ENCODE measurements at places on chromosomes 1 and 21. TPM values are rescaled to one million over a fixed set of nuclear protein-coding genes. Genes with fewer than 3 reads are reported as not detected.

DNA sequence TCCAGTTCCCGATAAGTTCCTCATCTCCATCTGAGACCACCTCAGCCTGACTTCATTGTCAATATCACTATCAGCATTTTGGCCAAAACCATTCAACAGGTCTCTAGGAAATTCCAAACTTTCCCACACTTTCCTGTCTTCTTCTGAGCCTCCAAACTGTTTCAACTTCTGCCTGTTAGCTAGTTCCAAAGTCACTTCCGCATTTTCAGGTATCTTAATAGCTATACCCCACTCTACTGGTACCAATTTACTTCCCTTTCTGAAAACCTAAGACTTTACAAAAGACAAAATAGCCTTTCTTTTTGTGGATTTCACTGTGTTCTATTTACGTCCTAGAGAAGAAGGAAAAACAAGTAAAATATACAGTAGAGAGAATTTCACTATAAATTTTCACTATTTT, 147.0 kb upstream of the FMN2 start:
- DNase-seq = no peak

The VWA1 gene
- total RNA-seq = 5.0 TPM

The TDRD5 gene
- total RNA-seq = 0.10 TPM

The SYCP1 gene
- total RNA-seq = not detected

The FCGR3B gene
- not detected for total RNA-seq

- no peak for DNase-seq
These were observed 671 bp downstream of the KIF26B start for GRCh38 chr1:245155272-245156040.

DNA sequence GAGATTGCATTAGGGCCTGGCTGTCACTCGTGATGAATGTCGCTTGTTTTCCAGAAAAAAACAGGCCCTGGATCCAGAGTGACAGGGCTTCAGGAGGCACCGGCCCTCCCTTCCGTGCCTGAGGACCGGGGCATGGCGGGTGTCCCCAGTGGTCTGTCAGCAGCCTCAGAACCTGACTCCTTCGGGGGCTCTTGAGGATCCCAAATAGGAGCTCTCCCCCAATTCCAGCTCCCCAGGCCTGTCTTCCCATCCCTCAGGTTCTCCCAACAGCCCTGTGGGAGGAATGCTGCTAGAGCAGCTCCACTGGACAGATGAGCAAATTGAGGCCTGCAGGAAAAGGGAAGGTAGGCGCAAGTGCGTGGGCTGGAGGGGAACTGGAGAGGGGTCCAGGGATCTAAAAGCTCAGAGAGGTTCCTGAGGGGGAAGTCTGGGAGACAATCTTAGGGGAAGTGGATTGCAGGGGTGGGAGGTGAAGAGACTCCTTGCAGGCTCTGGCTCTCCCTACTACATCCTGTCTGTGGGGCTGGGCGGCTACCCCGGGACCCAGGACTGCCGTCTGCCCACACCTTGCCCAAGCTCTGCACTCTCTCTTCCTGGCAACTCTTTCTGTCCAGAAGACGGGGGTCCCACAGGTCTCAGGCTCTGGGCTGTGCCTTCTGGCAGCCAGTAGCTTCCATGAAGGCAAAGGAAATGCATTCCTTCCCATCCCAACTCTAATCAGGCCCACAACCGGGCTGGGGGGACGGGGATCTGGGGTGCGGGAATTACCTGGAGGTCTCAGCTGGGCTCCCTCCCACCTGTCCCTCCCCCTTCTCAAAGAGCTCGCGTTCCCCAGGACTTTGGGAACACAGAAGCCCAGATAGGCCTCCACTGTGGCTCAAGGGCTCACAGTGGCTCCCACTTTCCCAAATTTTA, 105.7 kb upstream of the CASZ1 start:
- no peak for DNase-seq

GRCh38 chr21:45651921-45652320, 8.4 kb downstream of the PCBP3 start:
- DNase-seq = no peak

DNA sequence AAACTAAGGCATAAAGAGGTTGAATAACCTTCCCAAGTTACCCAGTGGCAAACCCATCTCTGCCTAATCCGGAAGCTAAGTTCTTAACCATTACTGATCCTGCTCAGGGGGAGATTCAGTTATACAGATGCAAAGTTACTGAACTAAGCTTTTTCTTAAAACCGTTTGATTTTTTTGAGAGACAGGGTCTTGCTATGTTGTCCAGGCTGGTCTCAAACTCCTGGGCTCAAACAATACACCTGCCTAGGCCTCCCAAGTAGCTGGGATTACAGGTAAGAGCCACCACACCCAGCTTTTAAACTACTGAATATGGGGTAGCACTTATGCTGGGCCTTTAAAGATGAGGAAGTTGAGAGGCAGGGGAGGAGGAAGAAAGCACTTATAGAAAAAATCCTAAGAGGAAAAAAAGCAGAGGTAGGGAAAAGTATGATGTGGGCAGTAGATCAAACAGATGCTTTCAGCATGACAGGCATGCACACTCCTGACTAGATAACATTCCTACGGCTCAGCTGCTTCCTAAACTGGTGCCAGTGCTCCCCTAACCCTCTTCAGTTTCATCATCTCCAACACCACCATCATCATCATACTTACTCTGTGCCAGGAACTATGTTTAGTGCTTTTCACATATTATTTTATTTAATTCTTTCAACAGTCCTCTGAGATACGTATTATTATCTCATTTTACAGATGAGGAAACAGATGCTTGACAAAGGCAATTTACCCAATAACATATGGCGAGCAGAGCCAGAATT, 5.8 kb downstream of the PAFAH2 start:
- DNase-seq = no peak

DNA sequence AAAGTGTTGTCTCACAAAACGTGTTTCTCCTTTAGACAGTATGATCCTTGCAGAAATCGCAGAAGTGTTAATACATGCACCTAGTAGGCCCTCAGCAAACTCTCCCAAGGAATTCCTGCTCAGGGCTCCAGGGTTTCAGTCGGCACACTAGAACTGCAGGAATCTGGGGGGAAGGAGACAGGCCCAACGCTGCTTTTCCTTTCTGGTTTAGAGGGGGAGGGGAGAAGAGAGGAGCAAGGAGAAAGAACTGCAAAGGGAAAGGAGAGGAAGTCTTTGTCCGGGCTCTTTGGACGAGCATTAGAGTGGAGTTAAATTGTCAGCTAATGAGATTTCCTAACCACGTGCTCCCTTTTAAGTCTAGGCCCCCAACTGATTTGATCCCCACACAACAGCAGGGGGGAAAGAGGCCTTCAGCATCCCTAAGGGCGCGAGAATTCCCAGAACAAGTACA, 103.7 kb upstream of the SOD1 start:
- no peak for DNase-seq

The AIRE gene
- total RNA-seq = not detected

GRCh38 chr1:156511644-156512043, 11.1 kb upstream of the MEF2D start:
- no peak for DNase-seq

DNA sequence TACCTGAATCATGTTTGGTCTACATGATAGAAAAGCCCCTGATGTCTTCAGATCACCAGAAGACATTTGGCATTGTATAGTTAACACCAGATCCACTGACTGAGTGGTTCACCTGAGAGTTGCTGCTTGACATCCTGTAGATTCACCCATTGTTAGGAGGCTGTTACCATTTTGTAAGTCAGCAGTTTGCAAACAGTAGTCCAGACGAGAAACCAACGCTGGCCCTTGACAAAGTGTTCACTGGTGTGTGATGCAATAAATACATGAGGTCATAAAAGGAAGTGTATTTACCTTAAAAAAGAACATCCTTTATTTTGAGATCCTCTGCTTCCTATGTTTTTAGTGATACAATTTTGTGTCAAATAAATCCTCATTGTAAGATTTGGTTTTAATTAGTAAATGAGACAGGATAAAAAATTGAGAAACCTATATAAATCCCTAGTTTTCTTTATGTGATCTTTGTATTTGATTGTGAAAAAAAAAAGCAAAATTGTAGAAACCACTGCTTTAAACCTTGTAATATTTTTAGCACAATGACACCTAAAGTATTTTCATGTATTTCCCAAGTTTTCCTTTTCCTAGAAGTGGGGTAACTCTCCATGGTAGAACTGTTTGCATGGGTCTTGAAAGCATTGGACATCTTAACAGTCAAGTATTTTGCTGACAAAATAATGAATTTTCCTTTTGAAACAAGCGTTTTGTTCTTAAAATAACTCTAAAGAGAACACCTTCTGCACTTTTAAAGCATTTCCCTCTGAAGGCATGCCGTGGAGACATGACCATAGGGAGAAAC, 204.3 kb downstream of the FGGY start:
- DNase-seq = no peak

The DPT gene
- total RNA-seq = not detected

GRCh38 chr1:240936911-240937668, 325.1 kb upstream of the GREM2 start:
- DNase-seq = no peak

- no peak for DNase-seq
These were observed 5.6 kb downstream of the PTPRF start for GRCh38 chr1:43536196-43536863.

DNA sequence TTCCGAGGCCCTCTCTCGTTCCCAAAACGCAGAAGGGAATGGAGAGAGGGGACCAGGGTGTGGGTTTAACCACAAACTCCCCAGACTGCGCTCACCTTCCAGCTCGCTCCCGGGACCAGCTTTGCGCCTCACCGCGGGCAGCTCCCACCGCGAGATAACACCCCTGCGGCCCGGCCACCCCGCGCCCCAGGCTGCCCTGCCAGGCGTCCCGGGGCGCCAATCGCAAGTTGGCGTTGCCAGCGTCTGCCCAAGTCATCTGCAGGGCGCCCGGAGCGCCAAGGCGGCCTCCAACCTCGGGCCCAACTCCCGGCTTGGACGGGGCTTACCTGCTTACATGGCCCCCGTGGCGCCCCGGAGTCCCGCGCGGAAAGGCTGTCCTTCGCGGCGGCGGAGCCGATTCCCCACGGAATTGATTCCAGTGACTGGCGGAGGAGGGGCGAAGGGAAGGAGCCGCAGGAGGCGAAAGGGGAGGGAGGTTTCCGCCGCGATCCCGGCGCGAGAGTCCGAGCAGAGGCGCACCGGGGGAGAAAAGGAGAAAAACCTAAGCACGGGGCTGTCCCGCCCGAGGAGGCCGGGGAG, 456 bp downstream of the PTPN14 start:
- peak; percentile 40 for DNase-seq

DNA sequence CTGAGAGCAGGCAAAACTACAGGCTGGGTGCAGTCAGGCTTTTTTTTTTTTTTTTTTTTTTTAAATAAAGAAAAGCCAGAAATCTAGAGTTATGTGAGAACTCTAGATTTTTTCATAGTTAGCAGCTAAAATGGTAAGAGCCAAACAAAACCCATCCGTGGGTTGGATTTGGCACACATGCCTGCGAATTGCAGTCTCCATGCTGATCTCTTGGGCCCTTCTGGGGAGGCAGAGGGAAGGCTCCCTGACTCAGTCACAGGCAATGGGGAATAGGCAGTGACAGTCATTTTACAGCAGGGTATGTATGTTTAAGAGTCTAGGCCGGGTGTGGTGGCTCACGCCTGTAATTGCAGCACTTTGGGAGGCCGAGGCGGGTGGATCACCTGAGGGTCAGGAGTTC, 2.6 kb downstream of the TXLNA start:
- no peak for DNase-seq

The TRIM17 gene
- total RNA-seq = not detected

- no peak for DNase-seq
These were observed 140.8 kb downstream of the ASTN1 start for GRCh38 chr1:177023726-177024125.

DNA sequence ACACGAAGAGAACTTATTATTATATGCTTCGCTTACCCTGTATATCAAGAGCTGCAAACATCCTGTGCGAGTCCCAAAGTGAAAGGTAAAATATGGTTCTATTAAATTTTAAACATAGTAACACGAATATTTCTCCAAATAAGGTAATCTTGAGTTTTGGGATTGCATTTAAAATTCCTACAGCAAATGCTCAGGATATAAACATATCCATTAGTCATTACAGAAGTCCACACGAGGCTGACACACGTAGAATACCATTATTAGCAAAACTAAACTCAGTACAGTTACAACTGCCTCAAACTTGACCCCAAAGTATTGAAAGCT, 282 bp upstream of the LYPLAL1 start:
- DNase-seq = no peak

- DNase-seq = no peak
These were observed 41.9 kb downstream of the MPZL1 start for GRCh38 chr1:167763525-167764220.

DNA sequence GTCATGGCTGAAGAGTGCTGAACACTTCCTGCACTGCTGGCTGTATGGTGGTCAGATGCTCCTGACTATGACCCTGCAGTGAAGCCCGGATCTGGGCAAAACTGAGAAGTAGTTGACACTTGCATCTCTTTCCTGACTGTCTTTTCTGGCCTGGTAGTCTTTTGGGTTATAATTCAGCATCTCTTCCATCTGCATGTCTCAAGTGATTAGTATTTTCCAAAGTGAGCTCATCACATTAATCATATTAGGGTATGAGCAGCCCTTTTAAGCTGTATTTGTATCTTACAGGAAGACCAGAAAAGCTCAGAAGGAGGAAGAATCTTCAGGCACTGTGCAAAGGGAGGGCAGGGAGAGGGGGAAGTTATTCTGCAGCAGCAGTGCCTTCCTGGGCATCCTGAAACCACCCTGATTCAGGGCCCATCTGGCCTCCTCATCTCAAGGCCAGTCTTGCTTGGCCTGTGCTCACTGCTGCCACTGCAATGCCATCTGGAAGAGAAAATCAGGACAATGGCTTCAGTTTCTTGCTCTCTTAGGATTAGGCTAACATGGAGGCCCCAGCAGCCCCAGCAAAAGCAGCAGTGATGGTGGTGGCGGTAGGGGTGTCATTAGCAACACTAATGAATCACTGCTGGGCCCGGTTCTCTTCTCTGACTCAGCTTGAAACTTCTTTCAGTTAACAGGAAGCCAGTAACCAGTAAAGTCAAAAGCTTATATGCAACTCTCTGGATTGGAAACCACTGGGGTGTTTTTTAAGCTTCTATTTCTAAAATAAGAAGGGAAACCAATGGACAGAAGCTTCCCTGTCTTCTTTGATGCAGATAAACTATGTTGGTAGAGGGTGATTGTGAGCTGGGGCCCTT, 63.3 kb upstream of the WDR26 start:
- DNase-seq = no peak

- no peak for DNase-seq
These were observed 198.7 kb downstream of the NPHP4 start for GRCh38 chr1:5793516-5793915.

The OLFML3 gene
- 0.45 TPM for total RNA-seq

The PERM1 gene
- not detected for total RNA-seq

- no peak for DNase-seq
These were observed 739 bp downstream of the ZNF593 start for GRCh38 chr1:26170472-26170821.

GRCh38 chr1:87045761-87046304, 131.4 kb downstream of the HS2ST1 start:
- DNase-seq = no peak

The ADCY10 gene
- total RNA-seq = not detected

DNA sequence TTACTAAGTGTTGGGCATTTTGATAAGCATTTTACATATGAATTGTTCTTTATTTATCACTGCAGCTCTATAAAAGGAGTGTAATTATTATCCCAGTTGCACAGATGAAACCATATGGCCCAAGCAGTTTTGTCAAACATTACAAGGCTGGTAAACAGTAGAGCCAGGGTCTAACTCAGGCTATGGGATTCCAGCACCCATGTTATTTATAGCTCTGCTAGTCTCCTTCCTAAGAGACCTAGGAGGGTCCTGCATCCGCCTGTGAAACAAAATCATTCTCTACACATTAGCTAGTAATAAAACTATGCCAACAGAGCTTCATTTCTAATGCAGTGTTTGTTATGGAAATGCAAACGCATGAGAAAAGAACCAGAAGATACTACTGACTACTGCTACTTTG, 58.6 kb downstream of the IL23R start:
- DNase-seq = no peak
